ENCODE measurements at places on chromosomes 1 and 21.

- DNase-seq, result no peak
These were observed 26.5 kb upstream of the ATP2B4 start for GRCh38 chr1:203599875-203600781.

GRCh38 chr1:57033222-57034001 lies 67.6 kb upstream of the C8B start:
- DNase-seq, result no peak

GRCh38 chr1:88982055-88982454 lies 10.4 kb downstream of the KYAT3 start:
- no peak for DNase-seq

DNA sequence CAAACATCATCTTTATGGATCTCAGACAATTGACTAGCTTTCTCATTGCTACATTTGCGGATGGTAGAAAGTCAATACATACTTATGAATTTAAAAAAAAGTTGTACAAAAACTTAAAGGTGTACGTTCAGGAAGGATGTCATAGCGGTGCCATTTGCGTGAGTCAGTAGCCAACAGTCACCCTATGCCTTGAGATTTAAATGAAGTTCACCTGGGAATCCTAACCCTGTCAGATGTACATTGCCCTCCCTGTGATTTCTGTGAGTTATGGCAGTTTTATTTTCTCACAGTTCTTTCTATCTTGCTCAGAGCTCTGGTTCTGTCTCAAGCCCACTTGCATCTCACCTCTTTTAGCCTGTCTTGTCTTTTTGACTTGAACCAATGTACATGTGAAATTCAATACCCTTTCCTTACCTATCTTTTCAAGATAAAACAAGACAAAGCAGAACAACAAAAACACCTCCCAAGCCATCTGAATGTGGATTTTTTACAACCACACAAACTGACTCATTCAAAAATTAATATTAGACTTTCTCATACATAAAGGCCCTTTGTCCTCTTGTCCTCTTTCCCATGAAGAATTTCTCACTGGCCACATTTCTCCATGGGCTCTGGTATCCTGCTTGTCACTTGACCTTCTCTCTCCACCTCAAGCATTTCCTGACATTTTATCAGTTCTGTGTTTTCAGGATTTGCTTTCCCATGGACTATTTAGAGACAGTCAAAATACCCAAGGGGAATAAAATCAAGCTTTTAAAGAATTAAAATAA lies 25.3 kb upstream of the ZNF697 start:
- DNase-seq, result no peak

GRCh38 chr1:64601207-64601606 lies 131.3 kb downstream of the CACHD1 start:
- DNase-seq, result no peak

- no peak for DNase-seq
These were observed 76.2 kb downstream of the BRINP2 start for GRCh38 chr1:177246710-177247580.

- no peak for DNase-seq
These were observed 602.9 kb upstream of the ADAMTS5 start for GRCh38 chr21:27569831-27570230.

GRCh38 chr1:30852026-30852425 lies 56.5 kb downstream of the SDC3 start:
- DNase-seq, result no peak

DNA sequence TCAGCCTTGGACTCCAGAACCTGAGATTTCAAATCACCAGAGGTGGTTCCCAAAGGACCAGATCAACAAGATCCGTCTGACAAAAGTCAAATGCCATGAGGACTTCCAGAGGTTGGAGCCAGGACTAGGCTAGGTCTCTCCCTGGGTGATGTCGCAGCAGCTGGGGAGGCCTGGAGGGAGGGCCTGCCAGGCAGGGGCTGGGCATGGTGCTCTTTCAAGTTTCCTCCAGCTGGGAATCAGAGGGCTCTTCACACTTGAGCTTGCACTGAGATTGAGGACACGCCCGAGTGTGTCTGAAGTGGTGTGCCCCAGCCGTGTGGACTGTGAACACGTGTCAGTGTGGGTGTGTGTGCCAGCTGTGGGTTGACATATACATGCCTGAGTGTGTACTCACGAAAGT lies 21.3 kb upstream of the RSPO1 start:
- no peak for DNase-seq

DNA sequence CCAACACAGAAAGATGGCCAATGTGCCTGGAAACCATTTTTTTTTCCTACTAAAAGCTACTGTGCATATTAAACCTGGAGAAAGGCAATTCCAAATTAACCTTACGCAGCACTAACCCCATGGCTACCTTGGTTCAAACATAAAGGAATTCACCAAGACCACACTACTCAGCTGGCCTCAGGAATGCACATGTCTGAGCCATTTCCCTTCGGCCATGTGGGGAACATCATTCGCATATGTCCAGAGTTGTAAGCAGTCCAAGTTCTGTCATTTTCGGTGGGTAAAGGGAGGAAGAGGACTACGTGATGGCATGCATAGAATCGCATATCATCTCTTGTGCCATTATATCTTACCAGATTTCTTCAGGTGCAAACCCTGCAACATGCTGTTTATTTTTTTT lies 175.4 kb downstream of the NTMT2 start:
- DNase-seq, result no peak

DNA sequence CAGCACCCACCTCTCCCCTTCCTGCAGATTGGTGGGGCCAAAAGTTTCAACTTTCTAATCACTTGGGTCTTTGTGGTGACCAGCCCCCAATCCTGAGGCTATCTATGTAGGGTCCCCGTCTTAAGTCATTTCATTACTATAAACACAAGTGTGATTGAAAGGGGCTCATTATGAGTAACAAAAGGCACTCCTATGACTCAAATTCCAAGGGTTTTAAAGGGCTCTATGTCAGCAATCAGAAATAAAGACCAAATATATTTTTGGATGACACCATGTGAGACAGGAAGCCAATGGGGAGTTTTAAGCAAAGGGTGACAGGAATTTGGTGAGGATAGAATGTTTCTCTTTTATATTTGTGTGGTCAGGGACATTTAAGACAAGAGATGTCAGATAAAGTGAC lies 6.2 kb downstream of the ERO1B start:
- DNase-seq, result no peak

DNA sequence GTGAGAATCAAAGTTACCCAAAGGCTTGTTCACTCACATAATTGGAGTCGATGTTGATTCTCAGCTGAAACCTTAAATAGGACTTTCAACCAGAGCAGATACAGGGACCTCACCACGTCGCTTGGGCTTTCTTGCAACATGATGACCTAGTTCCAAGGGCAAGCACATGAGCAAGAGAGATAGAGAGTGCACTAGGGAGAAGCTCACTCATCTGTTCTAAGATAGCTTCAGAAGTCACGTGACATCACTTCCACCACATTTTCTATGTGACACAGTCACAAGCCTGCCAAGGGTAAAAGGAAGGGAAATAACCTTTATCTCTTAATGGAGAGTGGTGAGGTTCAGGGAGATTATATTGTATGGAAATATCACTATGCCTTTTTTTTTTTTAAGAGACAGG lies 470.1 kb upstream of the PLXNA2 start:
- no peak for DNase-seq

- no peak for DNase-seq
These were observed 106.4 kb downstream of the RGL1 start for GRCh38 chr1:183911285-183911684.

GRCh38 chr1:177983077-177983476 lies 13.2 kb upstream of the SEC16B start:
- DNase-seq, result no peak

DNA sequence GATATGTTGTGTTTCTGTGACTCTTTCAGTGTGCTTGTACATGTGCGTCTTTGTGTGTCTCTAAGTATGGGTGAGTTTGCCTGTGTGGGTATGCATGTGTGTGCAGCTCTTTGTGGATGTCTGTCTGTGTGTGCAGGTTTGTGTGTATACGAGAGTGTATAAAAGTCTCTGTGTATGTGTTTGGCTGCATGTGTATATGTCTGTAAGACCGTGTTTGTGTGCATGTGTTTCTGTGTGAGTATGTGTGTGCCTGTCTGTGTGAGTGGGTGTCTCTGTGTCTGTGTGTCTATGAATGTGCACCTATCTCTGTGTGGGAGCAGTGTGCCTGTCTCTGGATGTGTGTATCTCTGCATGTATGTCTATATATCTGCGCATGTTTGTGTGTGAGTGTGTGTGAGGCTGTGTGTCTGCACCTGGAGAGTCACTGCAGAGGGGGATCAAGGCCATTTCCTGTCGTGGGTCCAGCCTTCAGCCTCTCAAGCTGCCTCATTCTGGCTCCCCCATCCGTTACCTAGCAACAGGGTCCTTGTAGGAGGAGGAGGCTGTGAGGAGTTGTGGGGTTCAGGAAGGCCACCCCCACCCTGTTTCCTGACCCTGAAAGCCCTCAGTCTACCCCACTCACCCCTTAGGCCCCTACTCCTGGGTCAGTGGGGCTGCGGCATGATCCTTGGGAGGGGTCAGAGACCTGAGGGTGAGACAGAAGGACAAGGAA lies 10.4 kb downstream of the FGR start:
- no peak for DNase-seq

DNA sequence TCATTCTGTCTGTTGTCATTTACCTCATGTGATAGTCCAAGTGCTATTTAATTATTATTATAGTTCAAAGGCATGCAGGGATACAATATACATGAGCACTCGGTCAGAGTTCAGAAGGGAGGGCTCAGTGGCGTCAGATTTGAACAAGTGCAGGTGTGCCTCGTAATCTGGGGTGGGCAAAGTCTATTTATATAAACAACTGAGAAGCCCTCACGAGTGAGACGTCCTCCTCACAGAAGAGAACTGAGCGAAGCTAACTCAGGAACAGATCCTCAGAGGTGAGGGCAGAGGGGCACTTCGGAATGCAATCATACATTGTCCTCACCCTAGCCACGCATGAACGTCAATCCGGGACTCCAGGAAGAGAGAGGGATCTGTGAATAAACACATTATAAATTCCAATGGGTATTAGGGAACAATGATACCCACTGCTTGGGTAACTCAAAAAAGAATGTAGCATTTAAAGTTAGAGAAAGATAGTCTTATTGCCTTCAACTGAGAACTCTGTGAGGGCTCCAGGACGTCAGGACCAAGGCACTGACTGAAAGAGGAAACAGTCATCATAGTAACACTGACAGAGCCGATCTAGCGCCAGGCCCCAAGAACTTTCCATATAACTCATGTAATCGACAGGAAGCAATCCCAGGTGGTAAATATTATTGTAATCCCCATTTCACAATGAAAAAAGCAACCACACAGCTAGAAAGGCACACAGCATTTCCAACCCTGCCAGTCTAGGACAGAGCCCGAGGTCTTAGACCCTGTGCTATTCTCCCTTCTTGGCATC lies 127.1 kb upstream of the B3GALT2 start:
- no peak for DNase-seq

DNA sequence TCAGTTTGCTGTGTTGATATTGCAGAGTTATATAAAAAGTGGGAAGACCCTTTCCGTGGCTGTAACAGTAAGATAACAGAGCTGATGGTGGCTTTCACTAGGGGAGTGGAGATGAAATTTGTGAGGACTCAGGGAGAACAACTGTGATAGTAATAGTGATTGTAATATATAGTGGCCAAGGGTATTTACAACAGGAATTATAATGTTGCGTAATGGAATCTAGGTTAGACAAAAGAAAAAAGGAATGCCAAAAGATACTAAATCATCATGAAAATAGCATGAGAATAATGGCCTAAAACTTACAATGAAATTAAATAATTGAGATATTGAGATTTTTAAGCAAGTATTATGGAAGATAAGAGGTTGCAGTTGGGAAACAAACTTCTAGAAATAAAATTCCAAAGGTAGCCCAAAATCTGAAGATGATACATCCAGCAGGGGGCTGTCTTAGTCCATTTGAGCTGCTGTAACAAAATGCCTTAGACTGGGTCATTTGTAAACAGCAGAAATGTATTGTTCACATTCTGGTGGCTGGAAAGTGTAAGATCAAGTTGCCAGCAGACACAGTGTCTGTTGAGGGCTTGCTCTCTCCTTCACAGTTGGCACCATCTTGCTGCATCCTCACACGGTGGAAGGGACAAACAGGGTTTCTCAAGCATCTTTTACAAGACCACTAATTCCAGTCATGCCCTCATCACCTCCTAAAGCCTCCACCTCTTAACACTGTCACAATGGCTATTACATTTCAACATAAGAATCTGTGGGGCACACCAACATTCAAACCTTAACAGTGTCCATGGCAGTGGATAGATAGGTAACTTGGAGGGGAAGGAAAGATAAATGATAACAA lies 711.2 kb downstream of the MRPL39 start:
- no peak for DNase-seq

- DNase-seq, result no peak
These were observed 6.0 kb downstream of the LY9 start for GRCh38 chr1:160801836-160802580.

- no peak for DNase-seq
These were observed 327.8 kb downstream of the PAPPA2 start for GRCh38 chr1:176790786-176791185.

DNA sequence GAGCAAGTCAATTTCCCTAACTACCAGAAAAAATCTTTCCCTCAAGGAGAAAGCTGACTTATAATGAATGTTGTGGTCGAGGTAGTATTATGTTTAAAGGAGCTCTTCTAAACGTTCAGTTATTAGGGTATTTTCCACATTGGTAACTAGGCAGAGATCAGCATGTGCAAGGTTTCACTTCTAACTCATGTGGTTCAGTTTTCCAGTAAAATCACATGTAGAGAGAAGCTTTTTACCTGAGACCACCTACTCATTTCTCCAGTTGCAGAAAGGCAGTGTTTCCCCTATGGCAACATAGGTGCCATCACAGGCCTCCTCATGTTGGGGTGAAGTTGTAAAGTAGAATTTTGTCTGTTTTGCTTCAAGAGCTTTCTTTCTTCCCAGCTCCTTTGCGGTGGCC lies 23.7 kb downstream of the IL23R start:
- no peak for DNase-seq

- DNase-seq, result no peak
These were observed at the start of gene SYNC for GRCh38 chr1:32702599-32703478. TSS of gene SYNC (minus strand) at chr1:32702770. CDS start at chr1:32702660, 110 bp downstream.

GRCh38 chr1:45569571-45569961 lies 14.3 kb upstream of the NASP start:
- no peak for DNase-seq

DNA sequence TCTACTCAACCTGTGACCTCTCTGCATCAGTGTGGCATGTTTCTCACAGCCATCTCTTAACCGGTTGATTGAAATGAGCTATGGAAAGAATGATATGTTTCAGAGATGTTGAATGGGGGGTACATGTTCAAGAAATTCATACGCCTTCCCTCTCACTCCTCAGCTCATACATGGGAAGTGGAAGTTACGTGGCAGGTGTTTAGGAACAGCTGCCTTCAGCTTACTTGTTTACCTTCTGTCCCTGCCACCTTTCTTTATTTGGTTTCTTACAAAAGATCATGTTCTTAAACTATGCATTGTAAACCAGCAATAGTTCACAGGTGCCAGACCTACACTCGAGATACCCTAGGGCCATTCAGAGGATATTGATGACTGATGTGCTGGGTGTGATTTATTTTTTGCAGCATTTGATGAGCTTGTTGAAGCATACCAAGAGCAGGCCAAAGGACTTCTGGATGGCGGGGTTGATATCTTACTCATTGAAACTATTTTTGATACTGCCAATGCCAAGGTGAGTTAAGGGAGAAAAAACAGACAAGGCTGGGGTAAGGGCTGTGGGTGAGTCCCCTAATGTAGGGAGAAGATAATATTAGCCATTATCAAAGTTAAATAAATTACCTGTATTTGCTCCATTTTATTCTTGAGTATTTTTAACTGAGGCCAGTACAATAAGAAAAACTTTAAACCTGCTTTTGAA lies 17.4 kb downstream of the MTR start:
- DNase-seq, result no peak

All from activated CD8-positive, alpha-beta memory T cell treated with anti-CD3 and anti-CD28 coated beads for 48 hours (primary cell).